Activated effector memory CD4-positive, alpha-beta T cell treated with Interleukin-2 at 50 U/mL for 16 hours (primary cell): ENCODE measurements at places on chromosomes 6 and 20.

DNA sequence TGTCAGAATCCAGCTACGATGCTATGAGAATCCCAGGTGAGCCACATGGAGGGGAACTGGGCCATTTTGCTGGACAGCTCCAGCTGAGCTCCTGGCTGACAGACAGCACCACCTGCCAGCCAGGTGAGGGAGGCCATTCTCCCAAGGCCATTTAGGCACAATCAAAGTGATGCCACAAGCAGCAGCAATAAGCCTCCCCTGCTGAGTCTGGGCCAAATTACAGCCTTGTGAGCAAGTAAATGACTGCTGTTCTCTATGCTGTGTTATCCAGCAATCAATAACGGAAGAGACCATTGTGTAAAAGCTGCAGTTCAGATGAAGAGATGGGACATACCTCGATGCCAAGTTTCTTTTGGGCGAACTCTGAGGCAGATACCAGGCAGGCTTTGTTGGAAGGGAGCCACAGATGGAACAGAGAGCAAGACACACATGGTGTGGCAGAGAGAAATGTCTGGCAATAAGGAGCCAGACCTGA lies 14.0 kb upstream of the SCGN start:
- no peak for DNase-seq

- DNase-seq: no peak
Observed at GRCh38 chr6:42337985-42338743, 113.6 kb downstream of the TRERF1 start.

GRCh38 chr6:166338854-166339253 lies 3.5 kb downstream of the SFT2D1 start:
- no peak for DNase-seq

- DNase-seq: no peak
Observed at GRCh38 chr20:38450412-38450975, 15.4 kb upstream of the SNHG17 start.

DNA sequence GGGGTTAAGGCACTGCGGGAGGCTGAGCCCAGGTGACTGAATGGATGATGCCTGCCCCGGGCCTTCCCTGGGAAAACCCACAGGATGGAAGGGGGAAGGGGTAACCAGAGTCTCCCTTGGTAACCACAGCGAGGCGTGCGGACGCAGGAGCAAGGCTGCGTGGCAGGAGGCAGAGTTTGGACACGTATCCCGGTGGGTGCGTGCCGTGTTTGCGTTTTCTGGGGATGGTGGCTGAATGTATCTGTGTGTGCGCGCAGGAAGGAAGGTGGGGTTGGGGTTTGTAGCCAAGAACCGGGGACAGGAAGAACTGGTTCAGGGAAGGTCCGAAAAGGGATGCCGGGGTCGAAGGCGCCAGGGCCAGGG lies 1.8 kb downstream of the MDGA1 start:
- DNase-seq: no peak

DNA sequence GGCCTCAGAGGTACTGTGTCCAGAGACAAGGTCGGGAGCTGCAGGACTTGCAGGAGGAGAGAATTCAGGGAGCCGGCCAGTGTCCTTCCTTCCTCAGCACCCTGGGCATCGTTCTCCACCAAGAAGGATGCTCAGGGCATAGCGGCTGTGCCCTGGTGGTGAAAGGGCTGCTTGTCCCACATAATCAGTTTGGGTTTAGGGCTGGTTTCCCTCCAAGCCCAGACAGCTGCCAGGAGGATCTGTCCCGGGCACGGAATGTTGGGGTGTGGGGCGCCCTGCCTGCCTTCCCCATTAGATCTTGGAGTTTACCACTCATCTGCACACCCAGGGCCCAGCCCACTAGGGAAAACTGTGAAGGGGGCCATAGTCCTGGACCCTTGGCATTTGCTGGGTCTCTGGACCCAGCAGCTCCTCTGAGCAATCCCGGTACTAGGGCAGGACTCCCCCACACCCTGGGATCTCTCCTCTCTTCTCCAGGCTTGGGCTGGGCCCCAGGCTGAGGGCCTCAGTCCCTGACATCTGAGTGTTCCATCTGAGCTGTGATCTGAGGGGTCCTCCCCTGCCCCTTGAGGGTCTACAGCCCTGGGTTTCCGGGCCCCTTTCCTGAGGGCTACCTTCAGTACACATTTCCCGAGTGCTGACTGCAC lies 18.6 kb upstream of the SPDEF start:
- DNase-seq: no peak

- no peak for DNase-seq
Observed at GRCh38 chr6:54493138-54493537, 184.9 kb downstream of the TINAG start.

GRCh38 chr6:33914645-33915044 lies 110.8 kb upstream of the MLN start:
- DNase-seq: peak; percentile 34

- no peak for DNase-seq
Observed at GRCh38 chr6:116280161-116280932, 617 bp upstream of the TSPYL1 start.

GRCh38 chr20:60066438-60066823 lies 108.2 kb downstream of the CDH26 start:
- no peak for DNase-seq

- DNase-seq: no peak
Observed at GRCh38 chr20:57377350-57377749, 13.8 kb upstream of the RBM38 start.

- no peak for DNase-seq
Observed at GRCh38 chr6:98384334-98384733, 450.0 kb upstream of the POU3F2 start.

GRCh38 chr6:85388531-85388930 lies 61.4 kb upstream of the NT5E start:
- no peak for DNase-seq

GRCh38 chr6:161568885-161569456 lies 295.1 kb upstream of the AGPAT4 start:
- no peak for DNase-seq

GRCh38 chr6:151514000-151514730 lies 20.3 kb downstream of the CCDC170 start:
- no peak for DNase-seq

DNA sequence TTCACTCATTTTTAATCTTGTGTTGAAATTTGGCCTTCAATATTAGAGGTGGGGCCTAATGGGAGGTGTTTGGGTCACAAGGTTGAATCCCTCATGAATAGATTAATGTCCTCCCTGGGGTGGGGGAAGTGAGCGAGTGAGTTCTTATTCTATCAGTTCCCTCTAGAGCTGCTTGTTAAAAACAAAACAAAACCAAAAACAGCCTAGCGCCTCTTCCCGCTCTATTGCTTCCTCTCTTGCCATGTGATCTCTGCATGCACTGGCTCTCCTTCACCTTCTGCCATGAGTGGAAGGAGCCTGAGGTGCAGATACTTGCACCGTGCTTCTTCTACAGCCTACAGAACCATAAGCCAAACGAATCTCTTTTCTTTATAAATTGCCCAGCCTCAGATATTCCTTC lies 89.6 kb upstream of the SLC35F1 start:
- no peak for DNase-seq

- DNase-seq: no peak
Observed at GRCh38 chr6:76940191-76940590, 523.1 kb downstream of the HTR1B start.

DNA sequence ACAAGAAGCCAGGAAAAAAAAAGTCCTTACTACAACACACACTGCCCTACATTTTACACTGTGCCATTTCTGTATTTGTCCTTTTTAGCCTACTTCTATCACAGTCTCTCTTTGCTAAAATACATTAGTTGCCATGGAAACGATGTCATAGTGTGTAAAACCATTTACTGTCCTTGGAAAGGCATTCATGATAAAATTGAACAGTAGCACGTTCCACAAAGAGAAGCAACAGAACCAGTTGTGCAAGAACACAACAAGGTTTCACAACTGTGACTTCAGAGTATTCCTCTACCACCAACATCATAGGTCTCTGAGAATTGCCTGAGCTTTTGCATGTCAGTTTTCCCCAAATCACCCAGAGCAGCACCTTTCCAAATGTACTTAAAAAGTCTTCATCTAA lies 20.5 kb downstream of the FYN start:
- DNase-seq: no peak

DNA sequence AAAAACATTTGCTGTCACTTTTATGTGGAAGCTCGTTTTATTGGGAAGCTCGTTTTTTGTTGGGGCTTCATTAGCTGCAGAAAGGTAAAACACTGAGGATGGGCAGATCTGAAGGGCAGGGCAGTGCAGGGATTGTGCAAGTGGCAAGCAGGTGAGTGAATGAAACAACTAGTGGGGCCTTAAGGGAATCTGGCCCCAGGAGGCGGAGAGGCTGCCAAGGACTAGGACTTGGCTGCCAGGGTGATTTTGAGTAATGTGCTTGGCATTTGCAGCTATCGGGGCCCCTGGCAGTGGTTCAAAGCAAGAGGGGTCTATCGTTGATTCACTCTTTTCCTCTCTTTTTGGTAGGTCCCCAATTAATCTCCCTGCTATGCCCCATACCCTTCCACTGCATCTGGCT lies 11.5 kb downstream of the IL22RA2 start:
- no peak for DNase-seq

- no peak for DNase-seq
Observed at GRCh38 chr20:57220337-57221145, 45.9 kb downstream of the BMP7 start.

GRCh38 chr6:110681543-110682459 lies 133.5 kb downstream of the CDK19 start:
- DNase-seq: no peak
